ENCODE measurements at places on chromosomes 16 and 17.

DNA sequence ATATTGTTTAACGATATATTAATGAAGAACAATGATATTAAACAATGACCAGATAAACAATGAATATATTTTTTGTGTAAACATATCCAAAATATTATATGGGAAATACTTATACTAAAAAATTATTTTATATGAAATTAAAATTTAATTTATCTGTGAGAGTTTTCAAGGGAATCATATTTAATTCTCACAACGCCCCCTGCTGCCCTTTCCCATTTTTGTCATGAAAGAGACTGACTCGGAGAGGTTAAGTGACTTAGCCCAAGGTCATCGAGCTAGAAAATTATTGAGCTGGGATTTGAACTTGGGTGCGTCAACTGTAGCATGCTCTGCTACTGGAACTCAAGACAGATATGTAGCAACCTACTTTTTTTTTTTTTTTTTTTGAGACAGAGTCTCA, 7.2 kb upstream of the MYCBPAP start:
- DNase-seq = peak; percentile 62

- no peak for DNase-seq
Observed at GRCh38 chr16:53007095-53007494, 45.6 kb downstream of the CHD9NB start.

DNA sequence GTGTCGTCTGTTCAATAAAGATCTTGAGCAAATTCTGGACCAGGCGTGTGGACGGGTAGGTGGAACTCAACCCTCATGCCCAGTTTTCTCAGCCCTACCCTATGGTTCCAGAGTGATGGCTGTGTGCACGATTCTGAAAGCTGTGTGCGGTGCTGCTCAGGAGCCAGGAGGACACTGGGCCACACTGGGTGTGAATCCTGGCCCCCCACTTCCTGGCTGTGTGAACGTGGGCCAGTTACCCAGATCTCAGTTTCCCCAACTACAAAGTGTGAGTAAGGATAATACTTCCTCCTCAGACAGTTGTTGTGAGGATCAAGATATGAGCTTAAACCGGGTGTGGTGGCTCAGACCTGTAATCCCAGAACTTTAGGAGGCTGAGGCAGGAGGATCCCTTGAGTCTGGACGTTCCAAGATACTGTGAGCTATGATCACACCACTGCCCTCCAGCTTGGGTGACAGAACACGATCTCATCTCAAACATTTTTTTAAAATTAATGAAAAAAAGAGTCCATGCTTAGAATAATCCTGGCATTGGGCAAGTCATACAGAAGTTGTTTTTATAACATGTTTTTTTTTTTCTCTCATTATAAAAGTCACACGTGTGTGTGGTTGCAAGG, 14.7 kb upstream of the MPRIP start:
- no peak for DNase-seq

DNA sequence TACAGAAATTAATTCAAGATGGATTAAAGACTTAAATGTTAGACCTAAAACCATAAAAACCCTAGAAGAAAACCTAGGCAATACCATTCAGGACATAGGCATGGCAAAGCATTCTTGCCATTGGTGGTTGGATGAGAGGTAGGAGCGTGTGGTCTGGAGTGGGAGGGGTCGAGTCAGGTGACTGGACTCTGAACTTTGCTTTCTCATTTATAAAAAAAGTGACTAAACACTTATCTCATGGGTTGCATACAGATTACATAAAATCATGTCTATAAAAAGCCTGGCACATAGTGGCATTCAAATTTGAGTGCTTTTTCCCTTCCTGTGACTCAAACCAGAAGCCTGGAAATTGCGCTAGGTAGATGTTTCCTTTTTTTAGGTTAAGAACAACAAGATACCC, 159.7 kb upstream of the SHISA6 start:
- DNase-seq = no peak

GRCh38 chr17:68344701-68345136, 53.4 kb downstream of the ARSG start:
- no peak for DNase-seq

GRCh38 chr16:84949772-84950436, 61.4 kb downstream of the ZDHHC7 start:
- DNase-seq = no peak

DNA sequence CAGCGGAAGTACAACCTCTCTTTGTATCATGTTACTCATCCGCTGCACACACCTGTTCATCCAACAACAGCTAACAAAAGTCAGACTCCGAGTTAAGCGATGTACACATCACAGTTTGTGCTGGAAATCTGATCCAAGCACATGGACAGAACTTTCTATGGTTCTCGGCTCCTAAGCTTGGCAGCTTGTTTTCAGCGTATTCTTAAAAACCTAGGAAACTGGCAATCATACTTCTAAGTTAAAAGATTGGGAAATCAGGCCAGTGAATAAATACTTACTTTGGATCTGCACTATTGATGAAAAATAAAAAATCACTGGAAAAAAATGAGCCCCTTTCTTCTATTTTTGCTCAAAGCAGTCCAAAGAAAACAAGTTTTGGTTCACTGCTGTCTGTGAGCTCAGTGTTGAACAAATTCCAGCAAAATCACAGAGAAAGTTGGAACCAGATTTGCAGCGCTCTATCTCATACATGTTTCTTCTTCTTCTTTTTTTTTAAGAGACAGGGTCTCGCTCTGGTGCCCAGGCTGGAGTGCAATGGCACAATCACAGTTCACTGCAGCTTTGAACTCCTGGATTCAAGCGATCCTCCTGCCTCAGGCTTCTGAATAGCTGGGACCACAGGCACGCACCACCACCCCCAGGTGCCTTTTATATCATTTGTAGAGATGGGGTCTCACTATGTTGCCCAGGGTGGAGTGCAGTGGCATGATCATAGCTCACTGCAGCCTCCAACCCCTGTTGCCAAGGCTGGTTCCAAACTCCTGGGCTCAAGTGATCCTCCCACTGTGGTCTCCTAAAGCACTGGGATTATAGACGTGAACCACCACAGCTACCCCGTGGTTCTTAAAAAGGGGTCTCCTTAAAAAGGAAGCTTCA, 71.6 kb upstream of the CREBBP start:
- no peak for DNase-seq

GRCh38 chr16:84848986-84849634, 29.3 kb downstream of the CRISPLD2 start:
- DNase-seq = no peak

- no peak for DNase-seq
Observed at GRCh38 chr17:51120357-51120738, 320 bp downstream of the SPAG9 start.

Data from Calu3 (cell line).